Putamen (tissue), 1 donor: ENCODE measurements at places on chromosomes 6 and 20.
A peak's percentile ranks its signal among the peaks of the same experiment; 100 is the strongest.

DNA sequence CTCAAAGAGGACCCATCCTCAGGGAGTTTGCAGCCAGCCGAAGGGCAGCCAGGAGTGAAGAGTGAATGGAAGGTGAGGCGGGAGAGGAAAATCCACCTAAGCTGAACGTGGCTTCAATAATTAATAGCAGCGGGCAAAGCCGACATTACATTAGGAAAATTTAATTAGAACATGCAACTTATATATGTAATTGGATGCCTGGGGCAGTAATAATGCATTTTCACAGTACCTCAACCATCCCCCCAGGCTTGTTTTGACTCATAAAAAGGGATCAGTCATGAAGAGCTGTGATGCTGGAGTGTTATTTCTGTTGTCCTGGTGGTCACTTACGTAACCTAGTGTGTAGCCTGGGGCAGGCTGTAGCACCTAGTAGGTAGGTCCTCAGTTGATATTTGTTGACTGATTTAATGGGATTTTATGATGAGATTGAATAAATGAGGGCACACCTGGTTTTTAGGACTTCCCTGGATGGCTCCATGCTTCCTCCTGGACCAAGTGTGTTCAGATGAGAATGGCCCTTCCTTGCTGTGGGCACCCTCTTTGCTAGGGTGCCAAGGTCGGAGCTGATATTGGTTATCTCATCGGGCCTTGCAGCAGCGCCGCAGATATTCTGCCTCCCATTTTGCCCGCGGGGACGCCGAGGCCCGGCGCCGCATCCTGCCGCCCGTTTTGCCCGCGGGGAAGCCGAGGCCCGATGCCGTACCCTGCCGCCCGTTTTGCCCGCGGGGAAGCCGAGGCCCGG is 128.8 kb downstream of the CDH26 start:
- no peak for DNase-seq

DNA sequence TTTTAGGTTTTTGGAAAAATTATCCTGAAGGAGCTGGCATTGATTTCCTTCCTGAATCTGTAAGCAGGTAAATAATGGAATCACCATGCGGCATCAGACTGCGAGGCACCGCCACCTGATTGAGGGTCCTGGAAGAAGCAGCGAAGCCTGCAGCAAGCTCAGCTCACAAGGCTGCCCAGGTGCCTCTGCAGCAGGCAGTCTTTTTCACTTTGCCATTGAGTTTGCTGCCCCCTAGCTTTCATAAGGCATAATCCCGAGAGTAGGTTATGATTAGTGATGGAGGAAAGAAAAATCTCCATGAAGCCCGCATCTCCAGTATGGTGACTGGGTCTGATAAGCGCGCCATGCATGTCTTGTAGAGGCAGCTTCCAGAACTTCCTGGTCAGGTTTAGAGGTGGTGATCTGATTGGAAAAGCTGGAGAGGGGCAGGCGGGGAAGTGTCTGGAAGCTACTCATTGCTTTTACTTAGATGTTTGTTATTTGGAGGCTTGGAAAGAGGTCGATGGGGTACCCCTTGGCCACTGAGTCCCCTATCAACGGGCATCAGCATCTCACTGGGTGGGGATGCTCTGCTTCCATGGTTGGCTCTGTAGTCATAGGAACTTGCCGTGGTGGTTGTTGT is 26.7 kb downstream of the IYD start:
- peak; percentile 49 for DNase-seq

DNA sequence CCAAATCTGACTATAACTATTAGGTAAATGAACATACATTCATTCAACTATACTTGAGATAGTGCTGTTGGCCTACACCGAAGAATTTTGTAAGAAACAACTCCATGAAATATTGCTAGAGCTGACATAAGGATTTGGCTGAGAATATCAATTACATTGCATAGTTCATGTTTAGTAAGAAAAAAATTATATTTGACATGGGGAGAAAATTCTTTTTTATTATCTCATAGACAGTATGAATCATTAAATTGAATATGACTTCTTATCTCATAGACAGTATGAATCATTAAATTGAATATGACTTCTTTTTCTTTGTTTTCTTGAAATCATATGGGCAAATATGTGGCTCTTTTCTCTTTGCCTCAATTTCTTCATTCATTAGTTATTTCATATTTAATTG is 212.3 kb upstream of the HSF2 start:
- no peak for DNase-seq

GRCh38 chr20:60030471-60030870 is 72.2 kb downstream of the CDH26 start:
- no peak for DNase-seq

- no peak for DNase-seq
Measured at GRCh38 chr6:10170816-10171215, 244.1 kb downstream of the TFAP2A start.

GRCh38 chr6:129748212-129748900 is 38.4 kb upstream of the ARHGAP18 start:
- no peak for DNase-seq

DNA sequence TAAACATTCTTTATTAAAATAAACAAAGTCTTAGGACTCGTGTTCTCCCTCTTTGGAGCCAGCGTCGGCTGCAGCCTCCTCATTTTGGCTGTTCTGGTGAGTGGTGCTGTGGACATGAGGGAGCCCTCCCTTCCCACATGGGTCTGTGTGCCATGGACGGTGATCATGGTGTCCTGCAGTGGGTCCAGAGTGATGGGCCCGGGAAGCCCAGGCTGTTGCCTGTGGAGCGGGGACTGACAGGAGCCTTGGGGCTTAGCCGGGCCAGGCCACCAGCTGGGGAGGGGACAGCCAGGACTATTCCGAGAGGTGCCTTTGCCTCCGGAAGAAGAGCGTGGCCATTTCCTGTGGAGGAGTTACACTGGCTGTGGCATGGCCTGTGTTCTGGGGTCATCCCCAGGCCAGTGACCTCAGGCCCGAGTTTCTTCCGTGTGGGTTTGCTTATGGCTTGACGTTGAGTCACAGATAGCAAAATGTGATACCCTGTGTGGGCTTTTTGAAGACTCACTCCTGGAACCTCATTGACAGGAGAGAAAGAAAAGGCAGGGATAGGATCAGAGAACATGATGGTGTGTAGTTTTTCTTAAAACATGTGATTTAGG is 153.4 kb downstream of the DTNBP1 start:
- no peak for DNase-seq

DNA sequence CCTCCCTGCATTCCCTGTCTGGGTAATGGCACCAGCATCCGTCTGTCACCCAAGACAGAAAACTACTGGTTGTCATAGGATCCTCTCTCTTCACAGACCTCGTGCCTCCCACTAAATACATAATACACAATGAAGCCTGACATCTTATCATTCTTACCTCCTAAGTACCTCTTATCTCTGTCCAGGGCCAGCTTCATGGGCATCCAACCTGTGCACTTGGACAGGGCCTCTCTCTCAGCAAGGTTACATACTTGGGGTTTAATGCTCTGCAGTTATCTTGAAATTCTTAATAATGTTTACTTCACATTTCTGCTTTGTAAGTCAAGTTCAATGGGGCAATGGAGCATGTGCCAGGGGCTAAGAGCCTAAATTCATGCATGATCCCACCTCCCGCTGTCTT is 30.8 kb upstream of the KLHL31 start:
- DNase-seq = no peak

- DNase-seq = no peak
Measured at GRCh38 chr6:36929152-36929551, 25.4 kb upstream of the PI16 start.

- no peak for DNase-seq
Measured at GRCh38 chr6:18763086-18763485, 375.9 kb downstream of the RNF144B start.

DNA sequence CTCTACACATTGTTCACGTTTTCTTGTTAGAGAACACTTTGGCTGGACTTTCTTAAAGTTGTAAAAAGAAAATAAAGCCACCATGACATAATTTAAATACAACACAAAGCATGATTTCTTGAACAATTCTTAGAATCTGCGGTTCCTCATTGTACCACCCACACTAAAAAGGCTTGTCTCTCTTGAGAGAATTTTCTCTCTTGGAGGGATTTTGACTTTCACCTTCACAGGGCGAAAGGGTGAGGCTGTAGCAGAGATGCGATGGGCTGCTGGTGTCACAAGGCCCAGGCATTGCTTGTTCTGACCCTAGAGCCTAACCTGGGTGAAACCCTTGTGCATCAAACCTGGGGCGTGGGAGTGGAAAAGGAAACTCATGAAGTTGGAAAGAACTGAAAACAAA is 122.7 kb upstream of the RIPOR2 start:
- no peak for DNase-seq

GRCh38 chr20:50491926-50492634 is 18.1 kb upstream of the PTPN1 start:
- no peak for DNase-seq

DNA sequence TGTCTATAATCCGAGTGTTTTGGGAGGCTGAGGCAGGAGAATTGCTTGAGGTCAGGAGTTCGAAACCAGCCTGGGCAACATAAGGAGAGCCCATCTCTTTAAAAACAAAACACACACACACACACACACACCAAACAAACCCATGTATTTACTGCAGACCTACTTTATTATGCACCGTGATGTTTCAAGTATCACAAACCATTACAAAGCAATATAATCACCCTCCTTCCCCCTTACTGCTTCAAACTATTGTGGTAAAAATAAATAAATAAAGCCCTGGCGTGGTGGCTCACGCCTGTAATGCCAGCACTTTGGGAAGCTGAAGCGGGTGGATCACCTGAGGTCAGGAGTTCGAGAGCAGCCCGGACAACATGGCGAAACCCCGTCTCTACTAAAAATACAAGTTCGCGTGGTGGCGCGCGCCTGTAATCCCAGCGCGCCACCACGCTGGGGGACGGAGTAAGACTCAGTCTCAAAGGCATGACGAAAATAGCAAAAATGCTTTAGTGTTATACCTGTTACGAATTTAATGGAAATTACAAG is 1.5 kb downstream of the TBCC start:
- DNase-seq = no peak

GRCh38 chr6:48419992-48420391 is 309.0 kb upstream of the PTCHD4 start:
- no peak for DNase-seq

DNA sequence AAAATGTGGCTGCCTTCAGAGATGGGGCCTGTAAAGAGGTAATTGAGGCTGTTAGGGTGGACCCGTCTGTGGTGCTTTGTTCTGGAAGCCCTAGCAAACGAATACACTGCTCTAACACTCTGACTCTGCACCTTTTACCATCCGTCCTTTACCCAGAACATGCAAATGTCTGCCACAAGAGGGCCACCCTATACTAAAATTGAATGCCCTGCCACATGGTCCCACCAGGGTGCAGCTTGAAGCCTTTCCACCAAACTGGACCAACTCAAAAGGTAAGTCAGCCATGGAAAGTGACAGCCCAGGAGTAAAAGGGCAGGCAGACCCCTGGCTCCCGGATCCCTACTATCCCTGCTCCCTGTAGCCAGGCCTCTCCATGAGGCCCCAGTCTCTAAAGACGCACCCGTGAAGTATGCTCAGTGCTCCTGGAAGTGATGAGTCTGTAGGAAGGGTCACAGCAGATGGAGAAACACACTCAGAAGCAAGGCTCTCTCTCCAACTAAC is 5.8 kb upstream of the BFSP1 start:
- DNase-seq = peak; percentile 69

- DNase-seq = no peak
Measured at GRCh38 chr20:63570281-63571086, 3.6 kb downstream of the HELZ2 start.

DNA sequence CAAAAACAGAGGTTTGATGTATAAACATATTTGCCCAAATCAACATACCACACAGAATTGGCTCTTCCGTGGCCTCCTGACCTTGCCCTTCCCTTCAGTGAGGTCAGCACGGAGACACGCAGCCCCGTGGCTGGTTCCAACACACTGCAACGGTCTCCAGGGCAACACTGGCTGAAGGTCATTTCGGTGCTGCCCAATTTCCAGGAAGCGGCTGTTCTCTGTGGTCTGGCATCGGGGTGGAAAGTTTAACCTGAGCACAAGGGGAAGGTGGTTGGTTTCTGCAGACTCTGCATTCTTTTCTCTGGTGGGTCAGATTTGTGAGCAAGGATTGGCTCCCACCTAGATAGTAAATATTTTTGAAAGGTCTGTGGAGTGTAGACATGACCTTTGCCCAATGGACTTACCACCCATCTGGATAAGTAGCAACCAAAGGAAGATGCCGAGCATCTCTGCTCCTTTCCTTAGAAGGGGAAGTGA is 177.6 kb upstream of the PHACTR1 start:
- no peak for DNase-seq

DNA sequence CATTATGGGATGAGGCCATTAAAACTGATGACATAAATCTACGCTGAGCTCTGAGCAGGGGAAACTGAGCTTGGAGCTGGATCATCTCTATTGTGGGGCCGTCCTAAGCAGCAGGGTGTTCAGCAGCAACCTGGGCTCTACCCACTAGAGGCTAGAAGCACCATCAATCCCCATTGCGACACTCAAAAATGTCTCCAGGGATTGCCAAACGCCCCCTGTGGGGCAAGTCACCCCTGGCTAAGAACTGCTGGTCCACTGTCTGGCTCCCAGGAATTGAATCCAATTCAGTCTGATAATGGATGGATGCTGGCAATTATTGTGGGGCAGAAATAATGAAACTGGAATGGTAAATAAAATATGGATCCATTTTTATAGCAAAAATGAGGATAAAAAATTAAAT is 38.2 kb downstream of the PMEPA1 start:
- no peak for DNase-seq
